ENCODE measurements at places on chromosomes 2 and 18.

DNA sequence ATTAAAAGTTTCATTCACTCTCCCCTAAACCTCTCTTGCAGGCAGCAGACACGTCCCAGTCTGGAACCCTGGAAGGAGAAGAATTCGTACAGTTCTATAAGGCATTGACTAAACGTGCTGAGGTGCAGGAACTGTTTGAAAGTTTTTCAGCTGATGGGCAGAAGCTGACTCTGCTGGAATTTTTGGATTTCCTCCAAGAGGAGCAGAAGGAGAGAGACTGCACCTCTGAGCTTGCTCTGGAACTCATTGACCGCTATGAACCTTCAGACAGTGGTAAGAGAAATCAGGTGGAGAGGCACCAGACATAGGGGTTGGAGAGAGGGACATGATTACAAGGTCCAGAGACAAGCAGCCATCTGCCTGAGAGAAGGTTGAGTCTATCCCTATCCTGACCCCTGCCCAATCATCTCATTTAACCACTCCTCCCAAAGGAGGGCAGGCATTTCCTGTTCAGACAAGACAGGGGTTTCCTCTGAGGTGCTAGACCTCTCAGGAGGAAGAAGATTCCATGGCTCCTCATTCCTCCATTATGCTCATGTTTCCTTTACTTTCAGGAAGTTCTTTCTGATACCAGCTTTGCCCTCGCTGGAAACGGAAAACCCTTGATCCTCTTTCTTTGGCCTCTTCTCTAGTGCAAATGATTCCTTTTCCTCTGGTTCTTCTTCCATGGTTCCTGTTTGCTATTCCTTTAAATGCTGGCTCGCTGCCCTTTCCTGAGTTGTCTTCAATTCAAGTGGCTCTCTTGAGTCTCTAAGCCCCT is 15.1 kb downstream of the PLCD4 start:
- no peak for DNase-seq

GRCh38 chr2:96864343-96865091 is 5.4 kb downstream of the SEMA4C start:
- DNase-seq, result no peak

DNA sequence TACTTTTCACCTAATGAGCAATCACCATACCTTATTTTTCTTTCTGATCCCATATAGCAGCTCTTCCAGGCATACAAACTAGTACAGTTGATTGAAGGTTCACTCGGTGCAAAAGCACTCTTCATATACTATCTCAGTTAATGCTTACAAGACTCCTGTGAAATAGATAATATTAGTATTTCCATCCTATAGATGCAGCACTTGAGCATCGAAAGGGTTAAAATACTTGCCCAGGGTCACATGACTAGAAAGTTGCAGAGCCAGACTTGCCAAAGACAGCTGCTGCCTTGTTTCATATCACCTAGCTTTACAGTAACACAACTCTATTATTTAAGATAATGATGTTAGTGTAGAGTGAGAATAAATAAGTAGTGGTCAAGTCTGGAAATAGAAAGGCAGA is 466.0 kb upstream of the TNP1 start:
- no peak for DNase-seq

- no peak for DNase-seq
Measured at GRCh38 chr2:176187899-176188773, at the start of gene HOXD1. TSS of gene HOXD1 (plus strand) at chr2:176188668. CDS start at chr2:176188802, 134 bp downstream.

DNA sequence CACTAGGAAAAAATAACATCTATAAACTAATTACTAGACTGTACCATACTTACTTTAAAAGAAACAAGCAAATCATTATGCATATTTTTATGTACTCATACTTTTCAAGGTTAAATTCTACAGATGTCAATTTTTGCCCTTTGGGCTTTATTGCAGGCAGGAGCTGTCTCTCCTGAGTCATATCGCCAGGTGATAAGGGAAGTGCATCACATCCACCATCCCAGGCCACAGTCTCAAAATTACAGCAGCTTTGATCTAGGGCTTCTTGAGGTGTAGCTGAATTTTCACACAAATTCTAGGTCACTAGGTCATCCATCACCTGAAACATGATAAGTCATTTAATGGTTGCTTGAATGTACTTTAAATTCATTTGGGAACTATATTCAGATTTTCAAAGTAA is 38.4 kb upstream of the FRZB start:
- DNase-seq, result peak; percentile 6

- DNase-seq, result no peak
Measured at GRCh38 chr2:95301876-95302641, 4.9 kb downstream of the KCNIP3 start.

DNA sequence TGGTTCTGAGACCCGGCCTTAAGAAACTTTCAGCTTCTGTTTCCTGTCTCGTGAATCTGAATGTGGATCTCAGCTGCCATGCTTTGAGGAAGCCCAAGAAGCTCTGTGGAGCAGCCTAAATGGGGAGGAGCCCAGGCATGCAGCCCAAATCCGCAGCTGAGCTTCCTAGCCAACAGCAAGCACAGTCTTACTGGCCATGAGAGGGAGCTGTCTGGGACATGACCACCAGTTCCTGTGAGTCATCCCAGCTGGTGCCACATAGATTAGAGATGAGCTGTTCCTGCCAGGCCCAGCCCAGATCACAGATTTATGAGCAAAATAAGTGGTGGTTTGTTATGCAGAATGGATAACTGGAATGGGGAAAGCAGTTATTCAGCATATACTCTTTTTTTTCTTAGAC is 224.4 kb upstream of the APCDD1 start:
- DNase-seq, result peak; percentile 15

- DNase-seq, result no peak
Measured at GRCh38 chr18:1467461-1467964, 562.8 kb downstream of the ADCYAP1 start.

DNA sequence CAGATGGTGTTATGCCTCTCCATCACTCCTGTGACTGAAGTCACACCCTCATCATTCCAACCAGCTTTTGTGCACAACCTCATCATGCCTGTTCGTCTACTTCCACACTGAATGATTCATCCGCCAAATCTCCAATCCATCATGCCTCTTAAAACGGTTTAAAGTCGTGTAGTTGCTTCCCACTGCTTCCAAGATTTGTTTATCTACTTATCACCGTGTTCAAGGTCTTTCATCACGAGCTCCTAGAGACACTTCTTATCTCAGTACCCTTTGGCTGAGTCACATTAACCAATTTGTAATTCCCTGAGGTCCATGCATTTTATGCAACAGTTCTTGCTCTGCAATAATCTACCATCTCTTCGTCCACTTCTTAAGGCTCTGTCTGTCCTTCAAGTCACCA is 592.3 kb upstream of the ID2 start:
- no peak for DNase-seq

DNA sequence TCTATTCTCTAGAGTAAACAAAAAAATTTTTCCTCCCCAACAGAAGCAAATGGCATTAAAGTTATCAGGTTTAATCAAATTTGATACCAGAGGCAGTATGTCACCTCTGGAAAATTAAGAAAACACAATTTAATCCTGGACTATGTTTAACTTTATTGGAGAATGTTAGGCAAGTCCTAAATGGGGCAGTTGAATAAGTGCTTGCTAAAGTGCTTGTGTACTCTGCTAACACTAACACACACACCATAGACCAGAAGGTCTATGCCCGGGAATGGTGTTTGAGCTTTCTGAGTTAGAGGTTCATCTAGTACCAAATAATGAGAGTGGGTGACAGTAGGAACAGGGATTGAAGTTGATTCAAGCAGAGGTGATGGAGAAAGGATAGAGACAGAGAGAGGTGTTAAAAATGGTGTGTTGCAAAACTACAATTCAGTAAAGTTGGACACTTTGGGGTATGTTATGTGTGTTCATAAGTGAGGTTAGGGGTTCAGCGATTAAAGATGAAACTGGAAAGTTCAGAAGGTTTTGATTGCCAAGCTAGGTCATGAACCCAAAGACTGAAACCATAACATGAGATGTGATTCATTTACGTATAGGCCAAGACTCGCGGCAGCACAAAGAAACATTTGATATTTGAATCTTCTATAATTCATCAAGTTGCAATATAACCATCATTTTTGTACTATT is 40.5 kb upstream of the PEX13 start:
- no peak for DNase-seq

DNA sequence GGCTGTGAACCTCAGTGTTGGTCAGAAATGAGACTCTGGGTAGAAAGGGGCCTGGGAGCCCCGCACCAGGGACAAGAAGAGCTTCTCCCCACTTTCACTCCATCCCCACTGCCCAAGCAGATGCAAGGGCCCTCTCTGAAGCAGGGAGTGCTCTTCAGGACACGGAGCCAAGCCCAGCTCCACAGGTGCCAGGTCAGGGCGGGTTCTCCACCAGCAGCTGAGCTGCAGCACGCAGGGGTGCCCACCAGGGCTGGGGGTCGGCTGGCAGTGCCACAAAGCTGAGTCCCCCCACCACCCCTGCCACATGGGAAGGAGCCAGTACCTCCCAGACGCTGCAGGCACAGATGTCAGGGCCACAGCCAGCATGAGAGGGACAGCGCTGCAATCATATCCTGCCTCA is 106.2 kb downstream of the INHBB start:
- DNase-seq, result no peak

DNA sequence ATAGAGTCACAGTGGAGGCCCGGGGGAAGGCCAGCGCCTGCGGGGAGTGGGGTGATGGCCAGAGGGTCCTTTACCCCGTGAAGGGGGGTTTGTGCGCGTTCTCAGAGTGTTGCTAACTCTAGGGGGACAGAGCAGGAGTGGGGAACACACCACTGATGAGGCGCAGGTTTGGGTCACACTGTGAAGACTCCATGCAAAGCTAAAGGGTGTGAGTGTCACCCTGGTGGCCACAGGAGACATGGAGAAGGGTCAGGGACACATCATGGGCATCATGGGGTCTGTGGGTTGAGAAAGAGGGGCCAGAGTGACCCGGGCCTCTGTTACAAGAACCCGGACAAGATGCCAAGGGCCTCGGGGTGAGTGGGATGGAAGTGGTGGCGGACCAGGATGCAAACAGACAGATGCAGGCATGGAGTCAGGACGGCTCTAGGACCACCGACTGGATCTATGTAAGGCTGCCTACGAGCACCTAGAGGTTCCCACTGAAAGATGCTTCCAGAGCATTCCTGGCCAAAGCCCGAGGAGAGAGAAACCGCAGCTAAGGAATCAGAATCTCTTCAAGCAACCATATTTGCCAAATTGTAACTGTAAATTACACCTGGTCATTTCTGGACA is 84.3 kb downstream of the PXDN start:
- DNase-seq, result no peak

DNA sequence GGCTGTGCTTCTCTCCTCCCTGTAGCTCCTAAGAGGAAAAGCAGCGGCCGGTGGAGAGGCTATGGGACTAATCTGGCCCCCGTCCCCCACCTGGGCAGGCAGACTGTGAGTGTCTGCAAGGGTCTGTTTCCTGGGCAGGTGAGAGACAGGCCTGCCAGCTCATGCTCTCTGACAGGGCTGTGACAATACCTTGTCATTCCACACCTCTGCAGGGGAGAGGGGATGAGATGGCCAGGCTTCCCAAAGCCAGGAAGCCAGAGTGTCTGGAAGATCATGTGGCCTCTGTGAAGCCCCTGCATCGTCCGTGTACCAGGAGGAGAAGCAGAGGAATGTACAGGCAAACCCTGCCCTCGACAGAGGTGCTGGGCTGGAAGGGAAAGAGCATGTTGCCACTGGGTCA is 142.5 kb upstream of the GATA6 start:
- DNase-seq, result no peak

GRCh38 chr2:53884883-53885282 is 25.1 kb upstream of the GPR75 start:
- DNase-seq, result no peak

GRCh38 chr2:231632559-231633142 is 40.0 kb downstream of the TEX44 start:
- no peak for DNase-seq

DNA sequence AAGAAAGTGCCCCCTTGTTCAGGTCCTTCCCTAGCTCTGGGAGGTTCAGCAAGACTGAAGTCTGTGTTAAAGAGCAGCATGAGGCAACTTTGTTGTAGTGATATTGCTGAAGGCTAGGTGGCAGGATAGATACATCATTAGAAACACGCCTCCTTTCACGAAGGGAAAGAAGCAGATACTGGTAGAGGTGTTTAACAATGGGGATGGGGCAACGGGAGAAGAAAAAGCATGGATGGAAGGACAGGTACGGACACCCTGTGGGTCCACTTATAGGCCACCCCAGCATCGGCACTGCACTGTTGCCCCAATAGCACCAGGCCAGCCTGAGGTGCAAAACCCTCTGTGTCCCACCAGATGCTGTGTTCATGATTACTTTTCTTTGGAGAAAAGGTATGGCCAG is 3.5 kb upstream of the IGFBP5 start:
- no peak for DNase-seq

DNA sequence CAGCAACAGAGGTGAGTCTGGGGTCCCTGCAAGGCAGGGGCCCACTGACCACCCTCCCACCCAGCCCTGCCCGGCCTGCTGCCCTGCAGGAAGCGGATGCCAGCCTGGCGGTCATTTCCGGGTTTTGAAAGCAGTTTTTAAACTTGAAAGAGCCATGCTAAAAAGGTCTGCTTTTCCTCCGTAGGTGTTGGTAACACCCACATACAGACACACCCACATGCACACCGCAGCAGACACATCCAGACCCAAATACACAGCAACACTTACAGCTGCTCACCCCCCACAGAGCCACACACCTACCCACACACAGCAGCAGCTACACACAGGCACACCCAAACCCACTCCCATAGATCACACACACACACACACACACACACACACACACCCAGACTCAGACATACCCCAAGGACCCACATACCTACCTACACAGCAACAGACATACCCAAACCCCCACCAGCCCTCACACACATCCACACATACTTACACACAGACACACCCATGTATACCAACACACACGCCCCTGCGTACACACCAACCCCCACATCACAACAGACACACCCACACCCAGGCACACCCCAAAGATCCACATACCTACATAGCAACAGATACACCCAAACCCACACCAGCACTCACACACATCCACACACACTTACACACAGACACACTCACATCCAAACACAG is 7.6 kb downstream of the ZFP36L2 start:
- DNase-seq, result peak; percentile 58

GRCh38 chr2:23602116-23602515 is 217.1 kb downstream of the KLHL29 start:
- DNase-seq, result no peak

GRCh38 chr2:211631503-211631902 is 907.1 kb downstream of the ERBB4 start:
- DNase-seq, result no peak

GRCh38 chr2:187478719-187479118 is 30.7 kb upstream of the CALCRL start:
- no peak for DNase-seq

DNA sequence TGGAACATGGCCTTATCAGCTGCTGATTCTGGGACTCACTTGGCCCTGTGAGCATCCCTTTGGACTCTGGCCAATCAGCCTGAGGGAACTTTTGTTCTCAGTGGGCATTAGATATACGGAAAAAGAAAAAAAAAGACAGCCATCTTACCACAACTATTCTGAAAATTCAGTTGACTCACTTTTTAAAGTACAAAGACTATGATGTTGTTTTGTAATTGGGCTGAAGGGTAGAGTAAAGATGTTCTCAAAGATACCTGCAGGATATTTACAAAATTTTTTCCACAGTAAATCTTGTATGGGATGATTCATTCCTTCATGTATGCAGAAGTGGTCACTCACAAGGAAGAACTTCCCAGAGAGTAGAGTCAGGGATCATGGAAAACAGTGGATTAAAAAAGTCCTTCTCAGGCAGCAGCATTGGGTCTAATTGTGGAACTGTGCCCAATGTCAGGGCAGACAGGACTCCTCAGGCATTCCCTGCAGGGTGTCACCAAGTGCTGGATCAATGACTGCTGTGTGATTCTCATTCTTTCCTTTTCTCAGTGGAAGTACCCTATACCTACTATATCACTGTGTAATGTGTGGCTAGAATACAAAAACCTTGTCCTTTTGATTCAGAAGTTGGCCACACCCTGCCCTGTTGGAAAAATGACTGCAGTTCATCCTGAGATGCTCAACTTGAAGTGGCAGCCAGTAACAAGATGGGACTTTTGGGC is 35.4 kb downstream of the SULT1C4 start:
- DNase-seq, result no peak
